Right renal pelvis (tissue), 4 donors: ENCODE measurements at places on chromosomes 5 and 9.

GRCh38 chr9:113626735-113627495 lies 163.4 kb downstream of the RGS3 start:
- no peak for DNase-seq

- DNase-seq: no peak
These were observed 194.7 kb downstream of the CACNA1B start for GRCh38 chr9:138072161-138072842.

DNA sequence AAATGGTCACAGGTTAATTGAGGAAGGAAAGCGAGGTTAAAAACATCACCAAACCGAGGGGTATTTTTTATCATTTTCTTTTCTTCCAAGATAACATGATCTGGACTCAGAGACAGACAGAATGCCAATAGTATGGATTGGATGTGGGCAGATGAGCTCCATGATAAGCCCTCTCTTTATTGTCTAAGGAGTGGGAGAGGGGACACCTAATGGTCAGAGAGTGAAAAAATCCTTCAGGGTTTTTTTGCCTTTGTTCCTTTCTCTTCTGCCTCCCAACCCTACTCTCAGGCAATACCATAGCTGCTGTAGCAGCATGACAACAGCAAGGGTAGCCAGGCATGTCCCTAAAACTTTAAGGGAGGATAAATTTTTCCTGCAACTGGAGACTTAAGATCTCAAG lies 94.7 kb downstream of the DIRAS2 start:
- DNase-seq: no peak

DNA sequence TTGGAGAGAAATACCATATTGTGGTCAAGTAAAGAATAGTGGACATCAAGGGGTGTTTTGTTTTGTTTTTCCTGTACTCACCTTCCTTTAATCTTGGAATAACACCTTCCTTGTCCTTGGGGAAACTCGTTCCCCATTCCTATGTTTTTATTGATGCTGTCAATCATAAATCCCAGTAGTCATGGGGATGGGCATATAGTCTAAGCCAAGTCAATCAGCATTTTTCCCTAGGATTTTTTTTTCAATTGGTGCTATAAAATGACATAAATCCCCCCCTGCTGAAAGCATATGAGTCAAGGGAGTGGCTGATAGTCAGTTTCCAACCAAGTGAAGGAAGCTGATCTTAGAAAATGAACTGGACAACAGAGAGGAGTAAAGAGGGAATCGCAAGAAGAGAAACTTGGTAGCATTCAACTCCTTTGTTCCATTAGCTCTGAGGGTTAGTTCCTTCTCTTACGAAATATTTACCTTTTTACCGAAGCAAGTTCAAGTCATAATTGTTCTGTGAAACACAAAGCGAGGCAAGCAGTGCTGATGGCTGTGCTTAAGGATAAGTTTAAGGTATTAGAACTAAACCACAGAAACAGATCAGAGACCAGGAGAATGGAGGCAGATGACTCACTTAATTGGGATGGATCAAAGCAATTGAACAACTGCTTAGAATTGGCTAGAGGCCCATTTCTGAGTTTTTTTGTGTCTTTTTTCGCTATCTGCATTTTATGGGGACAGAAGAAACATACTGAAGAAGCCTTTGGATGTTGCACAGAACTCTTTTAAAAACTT lies 218.6 kb downstream of the SEMA6A start:
- DNase-seq: no peak

- no peak for DNase-seq
These were observed 391.1 kb upstream of the GRAMD2B start for GRCh38 chr5:126031989-126032716.

DNA sequence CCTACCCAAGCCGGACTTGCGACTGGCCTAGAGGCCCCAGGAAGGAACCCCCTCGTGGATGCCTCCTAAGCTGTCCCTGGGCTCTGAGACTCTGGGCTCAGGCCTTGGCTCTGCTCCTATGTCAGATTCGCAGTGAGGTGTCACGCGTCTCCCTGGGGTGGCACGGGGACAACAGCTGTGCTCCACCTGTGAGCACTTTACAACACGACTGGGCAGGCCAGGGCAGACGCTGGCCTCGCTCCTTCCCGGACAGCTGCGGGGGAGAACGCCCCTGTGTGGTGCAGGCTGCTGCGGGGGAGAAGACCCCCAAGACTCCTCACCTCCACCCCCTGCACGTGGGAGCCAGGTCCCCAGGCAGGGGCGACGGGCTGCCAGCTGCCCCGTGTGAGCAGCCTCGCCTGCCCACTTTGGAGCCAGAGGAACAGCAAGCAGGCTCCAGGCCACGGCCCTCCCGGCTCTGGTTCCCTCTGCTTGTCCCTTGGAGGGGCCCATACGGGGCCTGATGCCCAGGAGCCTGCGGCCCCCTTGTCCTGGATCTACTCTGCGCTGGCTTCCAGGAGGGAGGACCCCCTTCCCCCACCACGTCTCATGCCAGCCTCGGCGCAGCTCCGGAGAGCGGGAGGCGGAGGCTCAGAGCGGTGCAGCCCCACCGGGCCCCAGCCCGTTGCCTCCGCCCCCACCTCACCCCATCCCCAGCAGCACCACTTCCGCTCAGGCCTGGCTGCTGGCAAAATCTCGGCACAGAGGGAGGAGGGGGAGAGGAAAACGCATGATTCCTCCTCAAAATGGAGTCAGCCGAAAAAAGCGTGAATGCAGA lies 36.0 kb downstream of the SARDH start:
- no peak for DNase-seq
